ENCODE measurements at places on chromosomes 4 and X.

GRCh38 chr4:77104791-77105540 is 29.2 kb upstream of the CCNI start:
- no peak overlapping the region for H3K4me3 ChIP-seq
- H3K4me1 ChIP-seq: peaks cover 2% of the 10 kb centered on the region
- no peak overlapping the region for H3K27ac ChIP-seq
- DNase-seq: no peak

GRCh38 chrX:53262189-53262917 is 19.0 kb downstream of the IQSEC2 start:
- H3K27me3 ChIP-seq: no peaks in the 10 kb centered on the region
- H3K4me3 ChIP-seq: no peak overlapping the region
- no peak overlapping the region for H3K27ac ChIP-seq
- H3K4me1 ChIP-seq: no peaks in the 10 kb centered on the region
- no peaks in the 10 kb centered on the region for H3K36me3 ChIP-seq
- no peak for DNase-seq

DNA sequence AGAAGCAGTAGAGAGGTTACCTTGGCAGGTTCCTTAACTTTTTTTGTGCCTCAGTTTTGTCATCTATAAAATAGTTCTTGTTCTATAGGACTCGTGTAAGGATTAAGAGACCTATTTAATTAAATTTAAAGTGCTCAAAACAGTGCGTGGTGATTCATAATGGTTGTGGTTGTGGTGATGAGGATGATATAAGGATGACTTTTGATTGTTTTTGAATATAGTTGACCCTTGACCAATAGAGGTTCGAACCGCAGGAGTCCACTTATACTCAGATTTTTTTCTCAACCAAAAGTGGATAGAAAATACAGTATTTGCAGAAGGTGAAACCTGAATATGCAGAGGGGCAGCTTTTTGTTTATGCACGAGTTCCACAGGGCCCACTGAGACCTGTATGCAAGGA is 14.6 kb downstream of the SMAD1 start:
- H3K36me3 ChIP-seq: no peaks in the 10 kb centered on the region
- DNase-seq: no peak
- peaks cover 7% of the 10 kb centered on the region for H3K4me1 ChIP-seq
- no peak overlapping the region for H3K27ac ChIP-seq
- H3K4me3 ChIP-seq: no peak overlapping the region
- no peaks in the 10 kb centered on the region for H3K27me3 ChIP-seq

- H3K4me3 ChIP-seq: no peak overlapping the region
- no peaks in the 10 kb centered on the region for H3K36me3 ChIP-seq
- no peak overlapping the region for H3K27ac ChIP-seq
- no peak for DNase-seq
- no peaks in the 10 kb centered on the region for H3K4me1 ChIP-seq
Measured at GRCh38 chr4:13981499-13981898, 354.0 kb upstream of the BOD1L1 start.

GRCh38 chr4:91113130-91113706 is 986.0 kb downstream of the CCSER1 start:
- H3K4me3 ChIP-seq: no peak overlapping the region
- no peaks in the 10 kb centered on the region for H3K36me3 ChIP-seq
- H3K27ac ChIP-seq: no peak overlapping the region
- no peaks in the 10 kb centered on the region for H3K27me3 ChIP-seq

DNA sequence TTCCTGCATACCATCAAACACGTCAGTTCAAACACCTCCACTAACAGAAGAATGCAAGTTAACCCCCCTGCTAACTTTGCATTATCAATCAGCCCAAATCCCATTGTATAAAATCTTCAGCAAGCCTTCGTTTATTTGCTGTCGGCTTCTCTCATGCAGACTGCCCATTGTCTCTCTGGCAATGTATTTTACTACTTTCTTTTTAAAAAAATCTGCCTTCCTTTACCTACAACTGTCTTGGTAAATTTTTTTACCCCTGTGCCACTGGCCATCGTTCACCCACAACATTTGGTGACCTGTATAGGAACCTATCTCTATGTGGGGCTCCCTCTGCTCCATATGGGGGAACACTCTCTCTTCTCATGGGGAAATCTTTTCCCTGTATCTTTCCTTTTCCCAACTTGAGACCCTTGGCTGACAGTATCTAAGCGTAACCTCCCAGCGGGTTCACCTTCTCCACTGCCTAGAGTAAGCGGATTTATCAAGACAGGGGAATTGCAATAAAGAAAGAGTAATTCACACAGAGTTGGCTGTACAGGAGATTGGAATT is 244.6 kb downstream of the CPXCR1 start:
- no peaks in the 10 kb centered on the region for H3K4me1 ChIP-seq
- no peak overlapping the region for H3K27ac ChIP-seq
- H3K36me3 ChIP-seq: no peaks in the 10 kb centered on the region
- H3K4me3 ChIP-seq: no peak overlapping the region
- no peaks in the 10 kb centered on the region for H3K27me3 ChIP-seq

GRCh38 chr4:39516407-39516966 is 10.8 kb downstream of the UGDH start:
- H3K4me1 ChIP-seq: no peaks in the 10 kb centered on the region
- no peak overlapping the region for H3K27ac ChIP-seq
- no peak overlapping the region for H3K4me3 ChIP-seq
- DNase-seq: no peak
